ENCODE measurements at places on chromosomes 7 and 10. TPM values are rescaled to one million over a fixed set of nuclear protein-coding genes. Genes with fewer than 3 reads are reported as not detected.

EN2 gene
- not detected for total RNA-seq

HMX3 gene
- not detected for total RNA-seq

CFAP58 gene
- total RNA-seq: 0.58 TPM

INHBA gene
- total RNA-seq: 8.1 TPM

DRGX gene
- total RNA-seq: not detected

BLNK gene
- not detected for total RNA-seq

POU6F2 gene
- total RNA-seq: not detected

C7orf57 gene
- total RNA-seq: not detected

CTAGE8 gene
- not detected for total RNA-seq

LRGUK gene
- total RNA-seq: under 0.01 TPM

DNA2 gene
- 3.1 TPM for total RNA-seq

SFRP4 gene
- total RNA-seq: 1.7 TPM

PTPRN2 gene
- total RNA-seq: 0.50 TPM

RBP4 gene
- total RNA-seq: 0.44 TPM

FOXP2 gene
- total RNA-seq: 10.9 TPM

C7orf33 gene
- total RNA-seq: not detected

RAMP3 gene
- total RNA-seq: 0.58 TPM

PAX2 gene
- not detected for total RNA-seq

INA gene
- total RNA-seq: 0.99 TPM

TMEM139 gene
- total RNA-seq: 0.50 TPM

TFEC gene
- 0.17 TPM for total RNA-seq
